DMS 273 treated with DMSO at 0.1 percent for 48 hours (cell line): ENCODE measurements at places on chromosomes 6 and 20.

DNA sequence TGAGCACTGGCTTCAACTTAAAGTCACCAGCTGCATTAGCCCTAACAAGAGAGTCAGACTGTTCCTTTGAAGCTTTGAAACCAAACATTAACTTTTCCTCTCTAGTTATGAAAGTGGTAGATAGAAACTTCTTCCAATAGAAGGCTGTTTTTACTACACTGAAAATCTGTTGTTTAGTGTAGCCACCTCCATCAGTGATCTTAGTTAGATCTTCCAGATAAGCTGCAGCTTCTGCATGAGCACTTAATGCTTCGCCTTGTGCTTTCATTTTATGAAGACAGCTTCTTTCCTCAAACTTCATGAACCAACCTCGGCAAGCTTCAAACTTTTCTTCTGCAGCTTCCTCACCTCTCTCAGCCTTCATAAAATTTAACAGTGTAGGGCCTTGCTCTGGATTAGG lies 133.2 kb downstream of the INSM1 start:
- DNase-seq, result no peak

GRCh38 chr6:121767211-121767610 lies 331.8 kb downstream of the GJA1 start:
- DNase-seq, result no peak

- no peak for DNase-seq
Measured at GRCh38 chr6:47405273-47405672, 72.3 kb upstream of the CD2AP start.

DNA sequence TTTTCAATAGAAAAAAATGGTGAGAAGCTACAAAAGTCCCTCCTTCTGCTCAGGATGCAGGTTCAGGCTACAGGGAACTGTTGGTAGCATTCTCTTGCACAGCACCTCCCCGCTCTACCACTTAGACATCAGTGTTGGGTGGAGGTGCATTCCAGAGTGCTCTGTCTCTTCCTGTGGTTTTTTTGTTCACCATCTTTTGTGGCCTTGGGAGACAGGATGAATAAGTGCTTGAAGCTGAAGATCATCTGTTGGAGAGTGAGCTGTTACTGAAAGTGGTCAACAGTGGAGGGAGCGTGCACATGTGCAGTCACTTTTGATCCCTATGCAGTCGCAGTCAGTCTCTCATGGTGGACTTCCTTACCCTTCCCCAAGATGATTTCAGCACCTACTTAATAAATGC lies 16.6 kb upstream of the BTBD3 start:
- no peak for DNase-seq

GRCh38 chr6:38086346-38086745 lies 266.8 kb downstream of the ZFAND3 start:
- no peak for DNase-seq

GRCh38 chr6:145245119-145245518 lies 490.2 kb downstream of the EPM2A start:
- no peak for DNase-seq

DNA sequence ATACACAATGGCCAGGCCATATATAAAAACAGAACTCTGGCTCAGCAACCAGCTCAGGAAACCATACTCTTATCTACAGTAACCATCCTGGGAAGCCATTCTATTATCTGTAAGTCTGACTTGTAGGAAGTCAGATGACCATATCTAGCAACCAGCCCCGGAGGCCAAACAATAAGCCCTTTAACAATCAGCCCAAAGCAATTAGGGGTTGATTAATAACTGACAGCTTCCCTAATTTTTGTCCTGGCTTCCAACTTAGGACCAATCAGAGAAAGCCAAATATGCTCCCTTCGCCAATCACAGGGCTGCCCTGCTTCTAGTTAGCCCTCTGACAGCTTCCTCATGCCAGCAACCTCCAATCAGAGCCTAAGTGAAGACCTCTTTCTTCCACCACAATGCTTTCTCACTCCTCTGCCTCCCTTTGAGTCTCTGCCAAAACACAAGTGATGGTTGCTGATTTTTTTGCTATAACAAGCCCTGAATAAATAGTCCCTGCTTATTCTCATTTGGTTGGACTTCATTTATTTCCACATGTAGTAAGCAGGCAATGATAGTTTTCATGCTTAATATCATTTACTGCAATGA lies 37.8 kb upstream of the STXBP5 start:
- no peak for DNase-seq

GRCh38 chr20:36836591-36837269 lies 39.2 kb upstream of the TLDC2 start:
- DNase-seq, result no peak

GRCh38 chr20:22214296-22214695 lies 370.1 kb downstream of the FOXA2 start:
- no peak for DNase-seq

- no peak for DNase-seq
Measured at GRCh38 chr6:111591901-111592461, 13.7 kb downstream of the TRAF3IP2 start.

GRCh38 chr6:164763788-164764187 lies 545.6 kb downstream of the C6orf118 start:
- no peak for DNase-seq

DNA sequence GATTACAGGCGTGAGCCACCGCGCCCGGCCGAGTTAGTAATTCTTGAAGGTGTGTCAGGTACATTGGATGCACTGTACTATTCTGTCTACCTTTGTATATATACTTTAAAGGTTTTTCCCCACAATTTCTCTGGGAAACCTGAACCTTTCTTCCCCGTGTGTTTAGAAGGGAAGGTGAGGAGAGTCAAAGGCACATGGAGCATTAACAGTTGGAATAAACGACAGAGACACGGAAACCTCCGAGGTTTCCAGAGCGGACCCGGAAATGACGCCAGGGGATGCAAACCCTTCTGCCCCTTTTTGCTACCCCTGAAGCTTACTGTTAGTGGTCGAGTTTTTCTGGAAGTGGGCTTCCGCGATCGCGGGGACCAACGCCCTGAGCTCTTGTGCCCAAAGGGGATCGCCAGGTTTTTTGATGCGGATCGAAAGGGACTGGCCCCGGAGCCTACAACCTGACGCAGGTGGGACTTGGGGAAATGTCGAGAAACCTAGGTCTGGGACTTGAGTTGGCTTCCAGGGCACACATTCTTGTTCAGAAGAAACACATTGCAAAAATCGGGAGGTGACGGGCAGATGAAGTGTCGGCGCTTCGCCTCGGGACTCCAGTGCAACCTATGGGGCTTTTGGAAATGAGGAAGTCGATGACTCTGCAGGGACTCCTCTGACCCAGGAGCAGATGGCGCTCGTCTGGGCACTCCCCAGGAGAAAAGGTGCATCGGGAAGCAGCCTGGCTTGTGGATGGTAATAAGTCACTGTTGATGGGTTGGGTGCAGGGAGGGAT lies 218.2 kb downstream of the OR2B2 start:
- peak; percentile 60 for DNase-seq

GRCh38 chr20:53527196-53527595 lies 66.4 kb downstream of the ZNF217 start:
- no peak for DNase-seq

- no peak for DNase-seq
Measured at GRCh38 chr6:9178071-9178470, 742.7 kb upstream of the SLC35B3 start.

DNA sequence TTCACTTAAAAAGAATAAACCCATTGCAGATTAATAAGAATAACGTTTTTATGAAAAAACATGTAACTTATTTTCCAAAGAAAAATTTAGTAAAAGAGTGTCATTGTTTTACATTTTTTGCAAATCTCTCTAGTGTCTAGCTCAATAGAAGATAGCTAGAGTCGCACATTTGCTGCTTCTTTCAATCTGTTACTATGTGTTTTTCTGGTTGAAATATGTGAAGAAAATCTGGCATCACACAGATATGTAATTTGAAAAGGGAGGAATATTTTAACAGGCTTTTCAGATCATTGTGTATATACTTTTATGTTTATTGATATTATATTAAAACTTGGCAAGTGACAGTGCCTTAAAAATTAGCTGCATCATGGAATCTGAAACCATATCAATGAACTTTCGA lies 9.1 kb downstream of the CCN6 start:
- DNase-seq, result no peak

DNA sequence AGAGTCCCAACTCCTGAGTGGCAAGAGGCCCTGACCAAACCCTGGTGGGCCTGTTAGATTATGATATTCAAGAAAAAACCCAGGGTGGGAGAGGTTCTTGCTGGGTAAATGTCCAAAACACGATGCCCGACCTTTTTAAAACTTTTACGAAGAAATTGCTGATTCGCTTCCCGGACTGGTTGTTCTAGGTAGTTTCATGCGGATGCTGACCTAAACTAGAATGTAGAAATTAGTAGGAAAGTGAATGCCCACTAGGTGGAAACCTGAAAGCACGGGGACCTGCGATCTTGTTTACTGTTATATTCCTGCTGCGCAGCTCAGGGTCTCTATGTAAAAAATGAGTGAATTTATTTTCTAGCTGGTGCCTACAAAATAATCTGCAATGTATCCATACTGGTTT lies 2.3 kb downstream of the RAE1 start:
- no peak for DNase-seq

GRCh38 chr6:105495515-105495914 lies 92.6 kb upstream of the PREP start:
- DNase-seq, result no peak

- DNase-seq, result no peak
Measured at GRCh38 chr6:112464901-112465665, 118.0 kb downstream of the RFPL4B start.

GRCh38 chr20:21087862-21088540 lies 18.2 kb downstream of the LINC00237 start:
- DNase-seq, result no peak

DNA sequence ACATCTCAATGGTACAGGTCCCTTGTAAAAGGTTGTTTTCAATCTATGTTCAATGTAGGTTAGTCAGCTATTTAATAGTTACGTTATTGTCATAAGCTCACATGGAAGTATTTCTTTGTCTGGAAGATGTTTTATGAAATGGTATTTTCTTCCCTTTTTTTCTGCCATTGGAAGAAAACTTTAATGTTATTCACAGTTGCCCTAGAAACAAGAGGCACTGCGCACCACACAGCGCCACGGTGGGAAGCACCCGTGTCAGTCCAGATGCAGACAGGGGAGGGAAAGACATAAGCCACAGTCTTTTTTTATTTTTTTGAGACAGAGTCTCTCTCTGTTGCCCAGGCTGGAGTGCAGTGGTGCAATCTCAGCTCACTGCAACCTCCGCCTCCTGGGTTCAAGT lies 82.1 kb downstream of the GCNT2 start:
- DNase-seq, result no peak

DNA sequence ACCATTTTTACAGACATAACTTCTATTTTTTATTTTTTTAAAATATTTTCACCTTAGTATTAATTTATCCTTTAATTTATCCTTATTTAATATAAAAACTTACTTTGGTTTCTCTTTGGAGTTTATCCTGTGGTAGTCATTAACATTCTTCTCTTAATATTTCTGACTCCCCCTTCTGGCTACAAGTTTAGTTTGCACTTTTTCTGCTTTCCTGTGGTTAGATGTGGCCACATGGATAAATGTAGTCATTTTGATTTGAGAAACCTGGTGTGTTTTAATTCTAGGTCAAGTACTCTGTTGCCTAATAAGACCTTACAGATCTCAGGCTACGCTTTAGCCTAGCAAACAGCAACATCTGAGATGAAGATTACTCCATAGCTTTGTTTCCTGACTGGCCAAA lies 1187.5 kb downstream of the HACE1 start:
- DNase-seq, result no peak

GRCh38 chr6:137878486-137879285 lies 11.6 kb downstream of the TNFAIP3 start:
- no peak for DNase-seq

DNA sequence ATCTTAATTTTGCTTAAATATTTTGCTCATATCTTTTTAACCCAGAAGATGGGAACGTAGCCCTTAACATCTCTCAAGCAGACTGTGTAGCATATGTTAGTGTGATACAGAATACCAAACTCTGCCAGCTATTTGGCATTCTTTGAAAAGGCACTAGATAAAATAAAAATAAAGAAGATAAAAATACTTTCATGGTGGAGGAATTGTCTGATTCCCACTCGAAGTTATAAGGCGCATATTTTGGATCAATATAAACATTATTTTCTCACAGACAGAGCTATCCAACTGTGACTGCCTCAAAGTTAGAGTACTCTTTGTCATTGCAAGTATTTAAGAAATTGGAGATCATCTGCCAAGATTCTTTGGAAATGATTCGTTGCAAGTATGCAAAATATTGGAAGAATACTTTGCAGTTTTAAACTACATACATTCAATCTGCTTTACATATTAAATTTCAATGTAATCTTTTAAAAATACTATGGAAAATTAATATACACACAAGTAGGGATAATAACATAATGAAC lies 10.8 kb upstream of the EEF1E1 start:
- no peak for DNase-seq

DNA sequence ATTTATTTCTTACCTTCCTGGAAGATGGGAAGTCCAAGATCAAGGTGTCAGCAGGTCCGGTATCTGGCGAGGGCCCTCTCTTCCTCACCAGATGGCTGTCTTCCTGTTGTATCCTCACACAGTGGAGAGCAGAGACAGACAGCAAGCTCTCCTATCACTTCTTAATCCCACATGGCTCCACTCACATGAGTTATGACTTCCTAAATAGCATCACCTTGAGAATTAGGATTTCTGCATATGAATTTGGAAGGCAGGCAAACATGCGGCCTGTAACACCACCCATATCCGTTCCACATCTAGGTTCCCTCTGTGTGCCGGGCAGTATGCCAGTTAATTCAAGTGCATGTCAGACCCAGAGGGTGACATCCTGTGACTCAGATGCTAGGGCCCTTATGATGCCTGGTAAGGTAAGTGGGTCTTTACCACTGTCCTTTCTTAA lies 2.1 kb downstream of the RAET1E start:
- no peak for DNase-seq

- DNase-seq, result no peak
Measured at GRCh38 chr20:51799401-51799860, 2.9 kb downstream of the SALL4 start.

GRCh38 chr20:13447385-13448180 lies 191.1 kb downstream of the TASP1 start:
- DNase-seq, result no peak

DNA sequence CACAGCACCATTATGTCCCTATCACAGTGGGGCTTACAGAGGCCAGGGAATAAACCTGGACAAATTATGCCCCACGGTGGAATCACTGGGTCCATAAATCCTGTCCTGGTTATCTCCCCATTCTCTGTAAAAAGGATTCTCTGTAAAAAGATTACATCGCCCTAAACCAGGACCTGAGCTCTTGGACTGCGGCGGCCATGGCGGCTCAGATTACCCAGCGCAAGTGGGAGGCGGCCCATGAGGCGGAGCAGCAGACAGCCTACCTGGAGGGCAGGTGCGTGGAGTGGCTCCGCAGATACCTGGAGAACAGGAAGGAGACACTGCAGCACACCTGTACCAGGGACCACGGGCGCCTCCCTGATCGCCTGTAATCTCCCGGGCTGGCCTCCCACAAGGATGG lies 8.4 kb upstream of the HLA-A start:
- no peak for DNase-seq

DNA sequence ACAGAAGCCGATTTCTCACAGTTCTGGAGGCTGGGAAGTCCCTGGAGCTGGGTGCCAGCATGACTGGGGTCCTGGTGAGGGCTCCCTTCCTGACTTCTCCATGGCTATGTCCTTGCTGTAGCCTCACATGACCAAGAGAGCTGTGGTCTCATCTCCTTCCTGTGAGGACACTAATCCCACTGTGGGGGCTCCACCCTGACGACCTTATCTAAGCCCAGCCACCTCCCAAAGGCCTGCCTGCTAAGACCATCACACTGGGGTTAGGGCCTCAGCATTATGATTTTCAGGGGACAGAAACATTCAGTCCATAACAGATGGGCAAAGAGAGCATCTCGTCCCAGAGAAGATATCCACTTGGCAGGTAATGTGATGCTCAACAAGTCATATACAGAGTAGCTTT lies 16.8 kb downstream of the RPP40 start:
- no peak for DNase-seq

GRCh38 chr6:107959392-107959791 lies 1.4 kb upstream of the SEC63 start:
- DNase-seq, result no peak
